ENCODE measurements at places on chromosomes 16 and 17.
A peak's percentile ranks its signal among the peaks of the same experiment; 100 is the strongest.

DNA sequence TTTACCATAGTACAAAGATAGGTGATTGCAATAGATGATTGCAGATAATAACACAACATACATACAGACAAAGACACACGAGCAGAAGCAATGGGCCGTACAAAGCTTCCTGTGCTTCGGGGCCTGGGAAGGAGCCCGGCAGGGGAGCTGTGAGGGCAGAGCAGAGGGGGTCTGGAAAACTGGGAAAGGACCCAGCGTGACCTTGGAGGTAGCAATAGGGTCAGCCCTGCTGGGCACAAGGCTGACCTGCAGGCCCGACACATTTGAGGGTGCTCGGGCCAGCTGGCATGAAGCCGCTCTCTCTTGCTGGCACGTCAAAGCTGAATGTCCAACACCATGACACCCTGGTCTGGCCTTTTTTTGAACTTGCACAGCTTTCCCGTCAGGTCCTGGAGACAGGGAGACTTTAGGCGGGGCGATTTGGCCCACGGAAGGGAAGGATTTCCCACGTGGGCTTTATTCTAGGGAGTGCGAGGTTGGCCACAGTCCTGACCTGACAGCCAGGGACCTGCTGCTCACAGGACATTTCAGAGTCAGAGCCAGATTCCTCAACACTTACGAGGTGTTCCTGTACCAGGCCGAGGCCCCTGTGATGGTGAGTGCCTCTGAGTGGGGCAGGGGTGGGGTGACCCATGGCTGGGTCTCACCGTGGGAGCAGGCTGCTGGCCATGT is 83.2 kb downstream of the NTN1 start:
- no peak for DNase-seq

- DNase-seq: no peak
Measured at GRCh38 chr17:81159611-81160265, 5.6 kb upstream of the PVALEF start.

DNA sequence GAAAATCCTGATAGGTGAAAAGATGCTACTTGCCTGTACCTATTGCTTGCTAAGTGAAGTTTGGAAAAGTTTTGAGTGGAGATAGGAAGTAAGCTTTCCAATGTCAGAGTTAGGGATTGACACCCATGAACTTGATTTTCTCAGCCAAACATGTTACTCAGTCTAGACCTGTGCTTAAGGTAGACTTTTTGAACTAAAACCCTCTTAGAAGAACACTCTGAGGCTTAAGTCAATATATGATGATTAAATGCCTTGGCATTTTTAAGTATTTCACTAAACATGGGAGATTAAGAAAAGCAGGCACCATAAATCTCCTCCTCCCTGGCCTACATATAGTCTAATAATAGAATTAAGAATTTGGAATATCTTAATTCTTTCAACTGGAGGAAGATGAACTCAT is 785.6 kb upstream of the SOX9 start:
- no peak for DNase-seq

- no peak for DNase-seq
Measured at GRCh38 chr17:19364699-19365498, 2.4 kb upstream of the B9D1 start.

GRCh38 chr17:37234106-37234505 is 141.7 kb upstream of the C17orf78 start:
- DNase-seq: no peak

GRCh38 chr16:615122-615521 is 15.7 kb upstream of the WFIKKN1 start:
- no peak for DNase-seq

DNA sequence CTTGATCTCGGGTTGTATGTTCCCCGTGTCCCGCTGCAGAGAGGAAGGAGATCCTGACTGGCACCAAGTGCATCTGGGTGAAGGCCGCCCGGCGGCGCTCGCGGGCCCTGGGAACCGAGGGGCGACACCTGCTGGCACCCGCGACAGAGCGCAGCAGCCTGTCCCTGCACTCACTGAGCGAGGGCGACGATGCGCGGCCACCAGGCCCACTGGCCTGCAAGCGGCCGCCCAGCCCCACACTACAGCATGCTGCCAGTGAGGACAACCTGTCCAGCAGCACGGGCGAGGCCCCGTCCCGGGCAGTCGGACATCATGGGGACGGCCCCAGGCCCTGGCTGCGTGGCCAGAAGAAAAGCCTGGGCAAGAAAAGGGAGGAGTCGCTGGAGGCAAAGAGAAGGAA is 7.5 kb downstream of the BTBD17 start:
- peak; percentile 48 for DNase-seq

- no peak for DNase-seq
Measured at GRCh38 chr16:55588799-55589198, 22.3 kb downstream of the CAPNS2 start.

DNA sequence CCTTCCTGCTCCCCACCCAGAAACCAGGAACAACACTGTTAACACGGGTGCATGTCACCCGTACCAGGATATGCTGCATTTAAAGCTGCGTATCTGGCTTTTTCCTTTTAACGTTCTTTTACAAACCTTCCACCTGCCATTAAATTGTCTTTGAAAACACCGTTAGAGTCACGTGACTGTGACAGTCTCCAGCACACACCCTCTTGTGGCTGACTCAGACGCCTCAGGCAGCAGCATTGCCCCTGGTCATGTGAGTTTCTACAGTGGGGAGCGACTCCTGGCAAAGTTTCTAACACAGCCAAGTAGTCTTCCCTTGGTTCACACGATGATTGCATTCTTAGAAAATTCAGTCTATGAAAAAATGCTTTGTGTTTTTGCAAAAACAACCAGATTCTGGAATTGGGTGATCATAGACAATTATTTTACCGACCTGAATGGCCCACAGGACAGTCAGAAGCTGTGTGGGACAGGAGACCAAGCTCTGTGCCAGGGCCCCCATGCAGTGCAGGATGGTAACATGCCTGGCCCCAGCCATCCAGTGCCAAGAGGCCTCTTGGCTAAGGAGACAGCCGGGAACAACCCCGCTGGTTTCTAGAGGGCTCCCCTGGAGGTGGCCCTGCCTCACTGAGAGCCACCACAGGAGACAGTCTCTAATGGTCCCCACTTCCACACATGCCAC is 199.1 kb downstream of the KATNIP start:
- DNase-seq: peak; percentile 13

DNA sequence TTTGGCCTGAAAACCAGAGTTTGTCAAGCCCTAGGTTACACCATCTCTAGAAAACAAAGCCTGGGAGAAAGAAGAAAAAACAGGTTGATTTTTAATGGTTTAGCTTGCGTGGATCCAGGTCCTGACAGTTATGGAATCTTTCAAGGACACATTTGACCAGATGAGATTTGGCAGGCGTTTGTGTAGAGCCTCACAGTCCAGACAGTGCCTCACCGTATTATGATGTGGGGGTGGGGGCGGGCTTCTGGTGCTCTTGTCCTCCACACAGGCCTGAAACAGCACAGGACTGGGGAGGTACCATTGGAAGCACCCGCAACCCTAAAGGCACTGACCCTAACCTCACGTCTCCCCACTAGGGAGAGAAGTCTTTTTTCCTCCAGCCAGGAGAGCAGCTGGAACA is 19.6 kb downstream of the MVP start:
- no peak for DNase-seq

DNA sequence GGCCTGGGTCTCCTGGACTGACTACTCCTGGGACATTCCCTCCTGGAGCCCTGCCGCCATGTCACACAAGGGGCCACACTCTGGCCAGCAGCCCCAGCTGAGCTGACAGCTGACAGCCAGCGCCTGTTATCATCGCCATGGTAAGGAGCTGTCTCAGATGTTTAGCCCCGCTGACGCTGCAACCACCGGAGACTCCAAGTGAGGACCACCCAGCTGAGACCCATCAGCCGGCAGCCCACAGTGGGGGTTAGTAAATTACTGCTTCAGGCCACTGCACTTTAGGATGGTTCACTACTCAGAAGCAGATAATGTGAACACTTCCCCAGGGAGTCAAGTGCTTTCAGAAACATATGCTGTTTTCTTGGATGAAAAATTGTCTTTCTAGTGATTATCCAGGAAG is 14.6 kb upstream of the SPHK1 start:
- DNase-seq: no peak

GRCh38 chr16:67364600-67365235 is 28.6 kb downstream of the TPPP3 start:
- DNase-seq: no peak

DNA sequence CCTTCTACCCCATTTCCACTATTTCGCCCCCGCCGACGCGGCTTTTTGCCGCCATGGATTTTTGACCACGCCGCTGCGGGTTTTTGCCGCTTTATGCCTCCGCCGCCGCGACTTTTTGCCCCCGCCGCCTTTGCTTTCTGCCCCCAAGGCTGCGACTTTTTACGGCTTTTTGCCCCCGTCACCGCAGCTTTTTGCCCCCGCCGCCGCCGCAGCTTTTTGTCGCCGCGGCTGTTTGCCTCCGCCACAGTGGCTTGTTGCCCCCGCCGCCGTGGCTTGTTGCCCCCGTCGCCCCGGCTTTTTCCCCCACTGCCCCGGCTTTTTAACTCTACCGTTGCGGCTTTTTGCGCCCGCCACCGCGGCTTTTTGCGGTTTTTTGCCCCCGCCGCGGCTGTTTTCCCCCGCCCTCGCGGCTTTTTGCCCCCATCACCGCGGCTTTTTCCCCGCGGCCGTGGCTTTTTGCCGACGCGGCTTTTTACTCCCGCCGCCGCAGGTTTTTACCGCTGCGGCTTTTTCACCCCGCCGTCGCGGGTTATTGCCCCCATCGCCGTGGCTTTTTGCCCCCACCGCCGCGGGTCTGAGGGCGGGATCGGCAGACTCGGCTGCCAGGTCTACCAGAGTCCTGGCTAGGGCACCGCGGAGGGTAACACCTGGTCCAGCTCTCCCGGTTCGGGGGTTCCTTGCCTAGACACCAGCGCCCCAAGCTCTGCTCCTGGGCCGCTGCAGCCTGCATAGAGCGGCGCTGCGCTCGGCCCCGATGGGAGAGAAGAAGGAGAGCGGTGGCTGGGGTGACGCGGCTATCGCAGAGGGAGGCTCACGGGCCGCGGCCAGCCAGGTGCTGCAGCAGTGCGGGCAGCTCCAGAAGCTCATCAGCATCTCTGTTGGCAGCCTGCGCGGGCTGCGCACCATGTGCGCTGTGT is 562.7 kb upstream of the WSB1 start:
- DNase-seq: no peak

DNA sequence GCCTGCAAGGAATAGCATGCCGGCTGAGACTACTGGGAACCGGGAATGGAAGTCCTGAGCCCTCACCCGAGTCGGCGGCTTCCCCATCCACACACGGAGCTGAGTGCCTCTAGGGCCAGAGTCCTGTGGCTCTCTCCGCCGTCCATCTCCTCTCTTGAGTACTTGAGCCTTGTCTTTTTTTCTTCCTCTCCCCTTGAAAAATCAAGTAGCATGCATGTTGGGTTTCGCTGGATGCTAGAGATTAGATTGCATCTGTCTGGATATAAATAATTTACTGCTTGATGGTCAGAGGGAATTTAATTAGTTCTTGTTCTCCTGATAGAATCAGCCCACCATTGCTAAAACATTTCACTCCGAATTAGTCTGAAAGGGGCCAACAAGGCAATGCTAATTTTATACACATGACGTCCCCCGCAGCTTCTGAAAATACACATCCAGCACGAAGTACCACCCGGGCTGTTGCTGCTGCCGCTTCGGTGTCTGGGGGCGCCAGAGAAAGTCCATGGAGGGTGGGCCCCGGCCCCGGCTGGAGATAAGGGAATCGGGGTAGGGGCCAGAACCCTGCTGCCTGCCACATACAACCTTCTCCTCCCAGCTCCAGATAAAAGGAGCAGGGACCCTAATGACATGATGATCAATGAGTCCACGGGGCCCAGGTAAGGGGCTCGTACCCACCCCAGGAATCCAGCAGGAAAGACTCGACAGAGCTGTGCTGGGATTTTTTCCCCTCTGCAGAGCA is 48.5 kb downstream of the RBFOX3 start:
- DNase-seq: no peak

DNA sequence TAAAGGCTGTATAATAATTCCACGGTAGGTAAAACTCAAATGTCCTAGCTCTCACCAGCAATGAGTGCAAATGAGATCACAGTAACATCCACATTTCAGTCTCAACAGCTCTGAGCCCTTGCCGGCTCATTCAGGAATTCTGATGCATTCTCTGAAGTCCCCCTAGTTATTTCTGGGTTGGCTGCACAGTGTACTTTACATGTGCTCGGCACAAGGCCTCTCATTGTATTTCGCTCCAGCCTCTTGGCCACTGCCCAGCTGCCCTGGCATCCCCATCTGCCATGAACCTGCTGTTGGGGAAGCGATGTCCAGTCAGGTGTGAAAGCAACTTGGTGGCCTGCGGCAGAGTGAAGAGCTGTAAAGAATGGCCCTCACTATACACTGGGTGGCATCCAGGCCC is 14.3 kb downstream of the PRCD start:
- DNase-seq: no peak

Data from activated CD4-positive, alpha-beta T cell treated with anti-CD3 and anti-CD28 coated beads, Interleukin-2, amount 50 U/mL, for 1 hour (primary cell).